ENCODE measurements at places on chromosomes 1 and 21. TPM values are rescaled to one million over a fixed set of nuclear protein-coding genes. Genes with fewer than 3 reads are reported as not detected.

KCNN3 gene
- total RNA-seq, result 7.3 TPM

CFAP57 gene
- not detected for total RNA-seq

C1orf35 gene
- total RNA-seq, result 2.7 TPM

LRRC41 gene
- total RNA-seq, result 21.6 TPM

TNFRSF8 gene
- total RNA-seq, result 0.45 TPM

AQP10 gene
- not detected for total RNA-seq

FAM3B gene
- total RNA-seq, result not detected

DNA sequence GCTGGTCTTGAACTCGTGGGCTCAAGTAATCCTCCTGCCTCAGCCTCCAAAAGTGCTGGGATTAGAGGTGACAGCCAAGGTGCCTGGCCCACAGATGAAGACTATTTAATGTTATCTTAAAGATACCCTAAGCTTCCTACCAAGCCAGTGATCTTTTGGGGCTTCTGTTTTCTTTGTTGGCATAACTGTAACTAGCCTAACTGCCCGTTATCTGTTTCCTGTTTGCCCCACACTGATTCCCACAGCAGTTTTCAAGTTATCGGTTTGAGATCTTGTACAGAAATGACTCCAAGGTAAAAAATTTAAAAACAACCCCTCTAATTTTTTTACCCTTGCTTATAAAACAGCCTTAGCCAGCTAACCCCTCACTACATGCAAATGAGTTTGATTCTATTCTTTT lies 12.4 kb downstream of the SELL start:
- no peak for DNase-seq

- no peak for DNase-seq
Measured at GRCh38 chr1:87296206-87296605, 32.5 kb upstream of the LMO4 start.

- DNase-seq, result no peak
Measured at GRCh38 chr1:21100481-21100921, 76.2 kb downstream of the EIF4G3 start.

DNA sequence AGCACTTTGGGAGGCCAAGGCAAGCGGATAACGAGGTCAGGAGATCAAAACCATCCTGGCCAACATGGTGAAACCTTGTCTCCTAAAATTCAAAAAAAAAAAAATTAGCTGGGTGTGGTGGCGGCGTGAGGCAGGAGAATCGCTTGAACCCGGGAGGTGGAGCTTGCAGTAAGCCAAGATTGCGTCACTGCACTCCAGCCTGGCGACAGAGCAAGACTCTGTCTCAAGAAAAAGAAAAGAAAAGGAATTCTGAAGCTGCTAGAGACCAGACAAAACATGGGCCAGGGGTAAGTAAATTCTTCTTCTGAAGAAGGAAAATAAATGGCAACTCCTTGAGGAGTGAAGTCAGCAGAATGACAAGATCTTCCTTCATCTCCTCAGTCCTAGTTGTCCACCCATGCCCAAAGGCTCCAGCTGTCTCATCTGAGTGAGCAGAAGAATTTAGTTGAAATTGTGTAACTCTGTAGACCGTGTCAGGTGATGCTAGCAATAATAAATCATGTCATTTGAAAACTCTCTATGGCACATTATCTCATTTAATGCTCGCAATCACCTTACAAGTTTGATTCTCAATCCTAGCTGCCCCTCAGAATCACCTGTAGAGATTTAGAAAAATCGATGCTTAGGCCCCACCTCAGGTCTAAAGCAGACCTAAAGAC lies 14.3 kb downstream of the PDZK1 start:
- DNase-seq, result no peak

- no peak for DNase-seq
Measured at GRCh38 chr1:182041615-182042014, 19.9 kb downstream of the ZNF648 start.

DNA sequence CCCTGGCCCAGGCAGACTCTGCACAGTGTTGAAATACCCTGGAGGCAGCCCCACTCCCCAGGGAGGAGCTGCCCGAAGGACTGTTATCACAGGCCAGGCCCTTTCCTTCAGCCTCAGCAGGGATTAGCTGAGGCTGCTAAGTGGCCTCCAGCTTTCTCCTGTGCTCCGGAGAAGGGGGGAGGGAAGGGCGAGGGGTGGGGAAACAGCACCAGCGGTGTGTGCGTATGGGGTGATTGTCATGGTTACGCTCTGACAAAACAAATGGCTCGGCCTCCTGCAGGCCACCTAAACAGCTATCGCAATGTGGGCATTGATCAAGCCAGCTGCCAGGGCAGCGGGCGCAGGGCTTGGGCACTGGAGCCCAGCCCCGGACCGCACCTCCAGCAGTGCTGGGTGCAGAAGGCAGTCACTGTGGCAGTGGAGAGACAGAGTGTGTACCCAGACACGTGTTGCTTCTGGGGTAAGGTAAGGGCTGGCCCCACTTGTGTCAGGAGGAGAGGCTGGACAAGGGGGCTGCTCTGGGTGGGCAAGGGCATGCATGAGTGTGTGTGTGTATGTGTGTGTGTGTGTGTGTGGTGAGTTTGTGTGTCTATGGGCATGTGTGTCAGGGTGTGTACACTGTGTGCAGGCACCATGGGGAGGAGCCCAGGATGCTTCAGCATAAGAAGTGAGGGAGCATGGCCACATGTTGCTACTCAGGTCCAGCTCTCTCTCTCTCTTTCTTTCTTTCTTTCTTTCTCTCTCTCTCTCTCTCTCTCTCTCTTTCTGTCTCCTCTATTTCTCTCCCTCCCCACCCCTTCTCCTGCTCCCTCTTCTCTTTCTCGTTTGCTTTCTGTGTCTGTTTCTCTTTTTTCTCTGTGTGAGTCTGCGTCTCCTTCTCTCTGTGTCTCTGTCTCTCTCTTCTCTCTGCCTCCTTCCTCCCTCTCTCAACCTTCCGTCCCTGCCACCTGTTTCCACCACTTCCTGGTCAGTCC lies at the start of gene VWA5B1:
TSS of gene VWA5B1 (plus strand) at position 252 of the 974 bp plus-strand sequence. CDS start 19,727 bp downstream, outside the sequence.
- DNase-seq, result no peak

- peak; percentile 66 for DNase-seq
Measured at GRCh38 chr1:23098463-23099170, 70.0 kb downstream of the LUZP1 start.

- no peak for DNase-seq
Measured at GRCh38 chr1:167068761-167069160, 21.4 kb downstream of the GPA33 start.

GRCh38 chr1:247639381-247639981 lies 34.1 kb downstream of the OR2G3 start:
- peak; percentile 82 for DNase-seq

DNA sequence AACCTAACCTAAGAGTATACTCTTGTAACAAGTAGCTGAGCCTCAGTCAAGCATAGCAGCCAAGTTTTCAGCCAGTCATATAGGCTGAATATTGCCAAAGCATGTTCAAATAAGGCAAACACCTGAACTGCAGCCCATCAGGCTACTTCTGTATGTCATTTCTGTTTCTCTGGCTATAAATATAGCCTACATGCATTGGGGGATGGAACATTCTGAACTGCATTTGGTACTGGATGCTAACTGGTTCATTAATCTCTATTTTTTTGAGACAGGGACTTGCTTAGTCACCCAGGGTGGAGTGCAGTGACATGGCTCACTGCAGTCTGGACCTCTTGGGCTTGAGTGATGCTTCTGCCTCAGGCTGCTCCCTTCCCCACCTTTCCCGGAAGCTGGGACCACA lies 37.3 kb downstream of the MAST2 start:
- no peak for DNase-seq

DNA sequence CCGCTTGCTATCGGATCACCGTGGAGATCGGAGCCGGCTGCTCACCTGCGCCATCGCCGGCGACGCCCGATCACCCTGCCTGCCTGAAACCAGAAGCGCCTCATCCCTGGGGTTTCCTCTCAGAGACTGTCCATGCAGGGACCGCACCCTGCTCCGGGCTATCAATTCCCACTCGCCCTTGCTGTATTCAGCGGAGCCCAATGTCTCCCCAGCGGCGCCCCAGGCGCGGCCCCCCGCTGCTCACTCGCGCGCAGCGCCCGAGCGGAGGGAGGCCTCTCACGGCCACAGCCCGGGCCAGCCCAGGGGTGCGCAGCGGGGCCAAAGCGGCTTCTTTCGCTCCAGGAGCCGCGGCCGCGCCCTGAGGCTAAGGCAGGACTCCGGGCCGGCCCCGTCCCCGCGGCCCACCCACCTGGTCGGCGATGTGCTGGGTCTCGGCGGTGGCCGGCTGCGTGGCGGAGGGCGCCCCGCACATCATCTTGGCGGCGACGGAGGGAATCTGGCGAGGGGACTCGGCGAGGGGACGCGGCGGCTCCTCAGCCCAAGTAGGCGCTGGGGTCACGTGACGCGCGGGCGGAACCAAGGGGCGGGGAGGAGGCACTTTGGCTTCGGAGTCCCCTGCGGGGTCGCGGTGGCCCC lies at the start of gene CSTB:
TSS of gene CSTB (minus strand) at position 514 of the 636 bp plus-strand sequence. CDS start at position 475, 39 bp downstream.
- DNase-seq, result peak; percentile 80

DNA sequence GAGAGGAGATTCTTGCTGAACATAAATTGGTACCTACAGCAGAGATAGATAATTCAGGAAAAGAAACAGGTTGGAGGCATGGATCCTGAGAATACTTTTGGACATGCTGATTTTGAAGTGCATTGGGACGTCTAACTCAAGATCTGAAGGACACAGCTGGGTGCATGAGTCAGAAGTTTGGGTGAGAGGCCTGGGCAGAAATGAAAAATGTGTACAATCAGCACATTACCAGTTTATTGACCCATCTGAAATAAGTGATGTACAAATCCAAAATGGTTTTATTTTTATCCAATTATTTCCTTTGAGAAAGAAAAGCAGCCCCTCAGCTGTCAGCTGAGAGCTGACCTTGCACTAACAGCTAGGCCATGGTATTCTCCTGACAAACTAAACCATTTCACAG lies 975.2 kb upstream of the B3GALT2 start:
- no peak for DNase-seq

DNA sequence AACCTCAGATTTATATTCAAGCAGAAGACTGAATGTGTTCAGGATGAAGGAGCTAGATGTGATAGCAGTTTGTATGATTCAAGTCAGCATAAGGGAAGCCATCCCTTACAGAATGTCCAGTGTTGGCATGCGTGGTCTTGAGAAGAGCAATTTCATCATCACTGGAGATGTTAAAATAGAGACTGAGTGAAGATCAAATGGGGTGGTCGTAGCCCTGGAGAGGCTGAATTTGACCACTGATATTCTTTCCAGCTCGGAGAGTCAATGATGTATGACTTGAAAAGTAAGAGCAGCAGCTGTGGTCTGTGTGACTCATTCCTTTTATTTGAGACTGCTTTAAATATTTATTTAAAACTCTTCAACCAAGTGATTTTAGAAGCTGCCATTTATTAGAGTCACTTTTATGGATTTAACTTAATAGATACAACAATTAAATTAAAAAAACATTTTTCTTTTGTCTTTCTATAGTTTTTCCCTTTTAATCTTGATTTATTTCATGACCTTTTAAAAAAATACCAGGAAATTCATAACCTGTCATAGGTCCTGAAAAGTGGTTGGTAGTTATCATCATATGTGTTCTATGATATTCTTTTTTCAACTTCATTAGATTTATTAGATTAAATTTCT lies 15.5 kb downstream of the FMN2 start:
- DNase-seq, result no peak

DNA sequence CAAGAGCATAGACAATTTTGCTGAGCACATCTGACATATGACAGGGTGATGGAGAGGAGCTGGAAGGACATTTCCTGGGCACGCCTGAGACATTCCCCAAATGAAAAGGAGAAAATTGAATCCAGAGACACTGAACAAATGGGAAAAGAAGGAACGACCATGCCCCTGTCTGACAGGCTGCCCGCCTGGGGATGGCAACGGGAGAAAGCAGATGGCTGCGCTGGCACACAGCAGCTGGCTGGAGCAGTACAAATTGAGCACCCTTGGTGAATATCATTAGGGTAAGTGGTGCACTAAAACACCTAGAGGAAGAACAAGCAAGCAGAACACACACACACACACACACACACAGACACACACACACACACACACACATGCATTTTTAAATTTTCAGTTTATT lies 174.3 kb upstream of the DUSP10 start:
- DNase-seq, result peak; percentile 12

- no peak for DNase-seq
Measured at GRCh38 chr21:31161157-31161556, 122.9 kb upstream of the KRTAP19-8 start.

GRCh38 chr1:171142416-171143385 lies 42.4 kb upstream of the FMO2 start:
- DNase-seq, result peak; percentile 74

- DNase-seq, result no peak
Measured at GRCh38 chr1:19166066-19166465, 44.0 kb downstream of the UBR4 start.

GRCh38 chr1:73781251-73781650 lies 416.7 kb downstream of the LRRIQ3 start:
- DNase-seq, result no peak

- DNase-seq, result no peak
Measured at GRCh38 chr1:80274256-80274655, 1267.7 kb upstream of the ADGRL4 start.

DNA sequence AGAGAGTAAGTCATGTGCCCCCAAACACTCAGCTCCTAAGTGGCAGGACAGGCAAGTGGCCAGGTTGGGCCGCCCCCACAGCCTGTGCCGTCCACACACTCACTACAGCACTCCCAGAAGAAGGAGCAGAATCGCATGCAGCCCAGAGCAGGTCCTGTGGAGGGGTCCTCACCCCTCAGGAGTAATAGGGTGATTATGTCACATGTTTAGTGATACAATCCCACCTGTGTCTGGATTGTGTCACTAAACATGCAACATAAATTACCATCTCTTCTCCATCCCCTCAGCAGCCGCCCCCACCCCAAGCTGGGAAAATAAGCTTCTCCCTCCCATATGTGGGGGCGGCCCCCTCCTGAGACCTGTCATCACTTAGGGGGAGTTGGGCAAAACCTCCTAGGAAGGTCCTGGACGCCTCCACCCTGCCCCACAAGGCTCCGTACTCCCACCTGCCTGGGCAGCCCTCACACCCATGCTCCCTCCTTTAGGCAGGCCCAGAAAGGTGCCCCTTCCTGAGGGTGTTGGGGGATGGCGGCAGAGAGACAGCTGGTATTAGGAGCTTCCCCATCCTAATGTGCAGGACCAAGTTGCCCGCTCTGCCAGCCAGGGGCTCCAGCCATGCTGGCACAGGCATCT lies 56.9 kb downstream of the STUM start:
- DNase-seq, result no peak

GRCh38 chr1:21866707-21867043 lies 54.6 kb downstream of the LDLRAD2 start:
- DNase-seq, result no peak

DNA sequence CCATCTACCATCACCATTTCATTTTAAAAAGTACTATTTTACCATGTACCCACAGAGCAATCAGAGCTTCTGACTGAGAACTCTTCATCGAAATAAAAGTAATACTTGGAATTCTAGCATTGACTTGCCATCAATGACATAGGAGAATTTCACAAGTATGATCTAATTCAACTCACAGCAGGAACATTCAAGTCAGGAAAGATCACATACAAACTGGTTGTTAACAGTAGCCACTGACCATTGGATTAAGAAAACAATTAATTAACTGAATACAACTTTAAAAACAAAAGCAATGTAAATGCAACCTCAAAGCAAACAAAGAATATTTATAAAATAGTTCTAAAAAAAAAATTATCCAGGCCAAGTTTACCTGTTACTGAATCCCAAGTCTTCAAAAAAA lies 18.8 kb downstream of the RNF115 start:
- DNase-seq, result no peak
